ENCODE measurements at places on chromosomes 2 and 18. TPM values are rescaled to one million over a fixed set of nuclear protein-coding genes. Genes with fewer than 3 reads are reported as not detected.

DNA sequence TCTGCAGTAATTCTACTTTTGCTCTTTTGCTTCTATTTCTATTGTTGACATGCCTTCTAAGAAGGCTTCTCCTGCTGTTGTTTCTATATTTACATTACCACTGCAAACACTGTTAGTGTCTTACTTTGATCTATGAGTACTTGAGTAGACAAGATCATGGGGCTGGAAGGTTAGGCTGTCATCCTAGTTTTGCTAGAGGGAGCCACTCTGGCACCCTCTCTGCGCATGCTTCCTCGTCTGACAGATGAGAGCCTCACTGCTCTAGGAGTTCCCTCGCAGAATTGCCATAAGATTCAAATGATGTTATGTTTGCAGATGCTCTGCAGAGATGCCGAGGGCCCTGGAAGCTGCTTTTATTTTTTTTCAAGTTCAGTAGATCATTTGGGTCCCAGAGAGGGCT lies 185.6 kb downstream of the RNF144A start:
- ATAC-seq = no peak

The TNFAIP6 gene
- 0.20 TPM for total RNA-seq

DNA sequence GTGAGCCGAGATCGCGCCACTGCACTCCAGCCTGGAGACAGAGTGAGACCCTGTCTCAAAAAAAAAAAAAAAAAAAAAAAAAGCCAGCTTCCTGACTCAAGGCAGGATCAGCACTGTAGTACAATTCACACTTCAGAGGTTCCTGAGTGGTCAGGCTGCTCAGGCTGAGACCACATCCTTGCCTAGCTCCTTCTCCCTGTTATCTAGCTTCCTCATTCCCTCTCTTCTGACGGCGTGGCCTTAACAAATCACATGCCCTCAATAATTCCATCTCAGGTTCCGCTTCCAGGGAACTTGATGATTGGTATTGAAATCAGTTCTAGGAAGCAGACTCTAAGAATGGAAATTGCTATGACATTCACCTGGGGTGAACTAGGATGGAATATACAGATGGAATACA lies 29.8 kb upstream of the KDM3A start:
- no peak for ATAC-seq

DNA sequence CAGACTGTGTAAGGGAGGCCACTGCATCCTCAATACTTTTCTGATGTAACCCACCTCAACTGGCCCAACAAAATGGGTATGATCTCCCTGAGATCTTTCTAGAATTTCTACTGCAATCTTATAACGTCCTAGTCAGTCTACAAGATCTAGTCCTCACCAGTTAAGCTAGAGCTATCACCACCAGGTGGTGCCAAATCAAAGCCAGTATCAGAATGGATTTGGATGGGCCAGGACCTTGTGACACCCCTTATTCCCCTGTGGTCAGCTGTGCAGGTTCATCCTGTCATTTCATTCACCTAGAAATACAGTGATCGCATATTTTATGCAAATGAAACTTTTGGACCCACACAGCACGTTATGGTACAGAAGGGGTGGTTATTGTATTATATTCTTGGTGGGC lies 90.3 kb downstream of the OLA1 start:
- peak; percentile 59 for ATAC-seq

The AP1S3 gene
- total RNA-seq = 20.8 TPM

GRCh38 chr18:72985686-72986085 lies 117.9 kb upstream of the NETO1 start:
- no peak for ATAC-seq

The TRPM8 gene
- not detected for total RNA-seq

The GLI2 gene
- total RNA-seq = 0.72 TPM

DNA sequence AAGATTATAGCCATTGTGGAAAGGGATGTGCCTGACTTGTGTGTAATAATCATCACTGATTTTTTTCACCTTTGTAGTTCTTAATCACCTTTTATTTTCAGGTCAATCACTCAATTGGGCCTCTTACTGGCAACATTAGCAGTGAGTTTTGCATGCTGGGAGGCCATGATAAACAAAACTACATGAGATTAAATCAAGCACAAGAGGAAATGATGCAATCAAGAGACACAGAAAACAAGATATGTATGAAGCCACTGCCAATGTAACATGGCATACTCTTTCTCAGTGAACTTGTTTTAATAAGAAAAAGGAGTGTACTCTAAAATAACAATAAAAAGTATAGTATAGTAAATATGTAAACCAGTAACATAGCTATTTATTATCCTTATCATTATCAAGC lies 69.9 kb upstream of the FSIP2 start:
- no peak for ATAC-seq

DNA sequence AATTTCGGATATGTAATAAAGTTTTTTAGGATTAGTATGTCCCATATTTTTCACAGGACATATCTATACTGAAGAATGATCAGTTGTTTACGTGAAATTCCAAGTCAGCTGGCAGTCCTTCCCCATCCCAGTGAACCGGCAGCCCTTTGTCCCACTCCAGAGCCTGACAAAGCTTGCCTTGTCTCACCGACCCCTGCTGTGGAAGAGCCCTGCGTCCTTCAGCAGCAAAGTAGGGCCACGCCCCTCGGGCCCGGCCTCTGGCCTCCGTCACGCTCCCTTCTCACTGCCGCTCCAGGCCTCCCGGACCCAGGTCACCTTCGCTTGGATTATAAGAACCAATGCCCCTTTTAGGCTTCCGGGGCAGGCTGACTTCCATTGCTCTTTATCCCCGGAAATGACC lies 89.8 kb upstream of the TGIF1 start:
- no peak for ATAC-seq

- no peak for ATAC-seq
These were observed 3.0 kb downstream of the PLEK start for GRCh38 chr2:68367953-68368653.

Measured in esophagus mucosa (tissue), 1 donor.